SK-N-DZ (cell line): ENCODE measurements at places on chromosomes 1 and 21.

DNA sequence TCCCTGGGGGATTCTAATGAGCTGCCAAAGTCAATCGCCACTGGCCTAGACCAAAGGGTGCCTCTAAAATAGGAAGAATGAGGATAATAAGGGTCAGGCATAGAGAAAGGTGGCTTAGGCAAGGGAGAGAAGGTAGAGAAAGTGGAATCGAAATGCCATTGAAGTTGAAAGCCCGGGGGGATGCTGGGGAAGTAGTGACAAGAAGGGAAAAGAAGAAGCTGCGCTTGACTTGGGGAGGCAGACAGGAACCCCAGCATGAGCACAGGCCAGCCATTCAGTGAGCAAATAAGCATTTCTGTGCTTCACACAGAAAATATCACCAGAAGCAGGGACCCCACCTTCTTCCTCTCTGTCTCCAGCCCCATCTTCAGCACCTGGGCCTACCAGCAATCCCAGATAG is 1.5 kb downstream of the CD2 start:
- no peak for DNase-seq

DNA sequence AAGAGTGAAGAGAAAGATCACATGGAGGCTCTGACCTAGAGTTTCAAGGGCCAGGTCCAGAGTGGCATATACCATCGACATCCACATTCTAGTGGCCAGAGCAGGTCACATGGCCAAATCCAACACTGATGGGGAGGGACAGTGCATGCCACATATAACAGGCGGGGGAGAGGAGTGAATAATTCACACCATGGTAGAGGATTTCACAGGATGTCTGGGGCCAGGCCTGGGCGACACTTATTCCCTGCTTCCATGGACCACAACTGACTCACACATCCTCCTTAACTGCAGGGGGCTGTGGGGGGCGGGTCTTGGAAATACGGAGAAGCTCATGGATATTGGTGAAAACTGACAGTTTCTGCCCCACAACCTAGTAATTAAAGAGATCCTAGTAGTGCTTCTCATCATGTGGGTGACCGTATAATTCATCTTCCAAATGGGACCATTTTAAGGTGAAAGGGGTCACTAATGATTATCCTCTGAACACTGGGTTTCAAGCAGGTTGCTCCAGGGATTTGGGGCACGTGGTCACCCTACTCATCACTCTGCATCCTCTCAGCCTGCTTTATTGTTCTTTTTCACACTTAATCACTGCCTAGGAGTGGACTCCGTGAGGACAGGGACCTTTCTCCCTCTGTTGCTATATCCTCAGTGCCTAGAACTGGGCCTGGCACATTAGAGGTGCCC is 44.0 kb downstream of the IGSF21 start:
- no peak for DNase-seq

DNA sequence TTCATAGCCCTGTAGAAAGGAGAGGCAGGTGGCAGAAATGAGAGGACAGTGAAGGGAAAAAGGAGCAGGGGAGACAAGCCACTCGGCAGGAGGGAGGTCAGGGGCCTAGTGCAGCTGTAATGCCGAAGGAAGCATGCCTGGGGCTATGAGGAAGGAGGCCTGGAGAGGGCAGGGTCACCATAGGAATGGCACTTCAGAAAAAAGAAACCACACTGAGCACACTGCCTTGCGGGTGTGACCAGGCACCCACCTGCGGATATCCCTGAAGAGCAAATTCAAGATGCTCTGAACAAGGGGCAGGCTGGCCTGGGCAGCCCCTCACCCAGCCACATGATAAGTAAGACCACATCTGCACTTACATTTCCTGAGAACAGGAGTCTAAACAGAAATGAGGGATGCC is 104.7 kb downstream of the JAK1 start:
- DNase-seq, result no peak

GRCh38 chr1:182185136-182185535 is 123.6 kb upstream of the ZNF648 start:
- no peak for DNase-seq
